Smooth muscle cell of the umbilical artery (primary cell): ENCODE measurements at places on chromosomes 4 and X. TPM values are rescaled to one million over a fixed set of nuclear protein-coding genes. Genes with fewer than 3 reads are reported as not detected.

Gene GPR78
- 0.51 and 1.2 TPM in 2 replicates for total RNA-seq

Gene SMAD1
- total RNA-seq, result 12.1 and 16.9 TPM in 2 replicates

Gene REPS2
- 0.30 and 0.37 TPM in 2 replicates for total RNA-seq

Gene NOX1
- not detected in 2 replicates for total RNA-seq

Gene G6PD
- 52.6 and 106 TPM in 2 replicates for total RNA-seq

Gene PRR32
- total RNA-seq, result not detected in 2 replicates

Gene LAMP2
- total RNA-seq, result 230 and 252 TPM in 2 replicates

Gene OTUD6A
- not detected in 2 replicates for total RNA-seq

Gene GABRG1
- not detected in 2 replicates for total RNA-seq

Gene MSX1
- 5.3 and 9.0 TPM in 2 replicates for total RNA-seq

Gene FGF13
- total RNA-seq, result not detected in 2 replicates

Gene SPACA5
- total RNA-seq, result not detected in 2 replicates

Gene CEP44
- 18.7 and 23.2 TPM in 2 replicates for total RNA-seq

Gene ASMT
- not detected in 2 replicates for total RNA-seq

Gene ASB12
- not detected in 2 replicates for total RNA-seq

Gene P2RY8
- under 0.01 TPM in 1 of 2 replicates, not detected in the other for total RNA-seq

Gene SYNPO2
- total RNA-seq, result 19.5 and 48.1 TPM in 2 replicates

Gene SMR3B
- not detected in 2 replicates for total RNA-seq
